ENCODE measurements at places on chromosomes 5 and 9.
A peak's percentile ranks its signal among the peaks of the same experiment; 100 is the strongest.

GRCh38 chr5:65892801-65893200 lies 33.6 kb upstream of the ERBIN start:
- no peak for DNase-seq

- DNase-seq = no peak
Observed at GRCh38 chr9:109868722-109869121, 88.7 kb downstream of the PALM2AKAP2 start.

DNA sequence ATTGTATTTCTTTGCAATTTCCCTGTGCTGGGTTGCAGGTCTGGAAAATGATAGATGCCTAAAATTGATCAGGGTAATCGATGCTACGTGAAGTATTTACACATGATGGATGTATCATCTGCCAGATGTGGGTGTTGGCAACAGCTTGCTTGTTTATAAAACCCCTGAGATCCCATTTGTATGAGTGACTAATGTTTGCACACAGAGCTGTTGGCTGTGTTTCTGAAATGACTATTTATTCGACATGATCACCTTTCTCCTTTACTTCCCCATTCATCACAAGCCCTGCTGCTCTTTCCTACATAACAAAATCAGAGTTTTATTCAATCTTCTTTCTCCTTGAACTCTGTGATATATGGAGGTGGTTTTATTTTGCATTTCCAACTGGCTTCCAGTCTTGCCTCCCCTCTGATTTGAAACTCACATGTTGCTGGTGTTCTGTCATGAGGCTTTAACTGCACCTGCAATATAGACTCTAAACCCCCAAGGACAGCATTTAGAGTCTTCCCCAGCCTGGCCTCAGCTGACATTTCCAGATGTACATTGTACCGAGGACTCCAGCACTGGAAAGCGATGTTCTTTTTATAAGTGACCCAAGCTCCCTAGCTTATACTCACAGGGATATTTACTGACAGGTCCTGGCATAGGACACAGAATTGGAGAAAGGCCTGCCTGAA lies 50.7 kb upstream of the SHB start:
- no peak for DNase-seq

DNA sequence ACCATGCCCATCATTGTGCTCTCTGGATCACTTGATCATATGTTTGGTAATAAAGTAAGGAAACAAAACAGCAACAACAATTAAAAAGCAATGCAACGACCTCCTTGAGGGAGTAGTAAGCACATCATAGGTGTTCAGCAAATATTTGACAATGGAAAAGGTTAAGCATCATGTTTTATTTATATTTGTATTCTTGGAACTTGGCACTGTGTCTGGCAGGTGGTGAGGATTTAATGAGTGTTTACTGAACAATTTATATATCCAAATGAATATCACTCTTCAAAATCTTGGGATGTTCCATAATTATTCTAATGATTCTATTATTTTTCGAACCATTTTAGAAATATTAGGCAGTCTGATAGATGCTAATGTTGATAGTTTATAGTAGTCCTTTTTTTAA lies 6.2 kb downstream of the PIP5K1B start:
- no peak for DNase-seq

DNA sequence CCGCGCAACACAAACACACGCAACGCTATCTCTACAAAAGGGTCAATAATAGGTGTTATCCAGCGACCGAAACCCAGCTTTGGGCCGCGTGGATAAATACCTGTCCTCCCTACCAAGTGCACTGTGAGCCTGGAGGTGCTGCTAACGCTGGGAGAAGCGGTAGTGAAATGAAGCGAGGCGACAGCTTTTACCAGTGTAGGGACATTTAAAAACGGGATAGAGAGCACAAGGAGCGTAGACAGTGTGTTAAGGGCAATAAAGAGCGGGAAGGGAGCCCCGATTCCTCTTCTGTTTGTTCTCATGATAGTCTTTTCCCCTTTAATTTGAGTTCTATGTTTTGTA lies 421 bp upstream of the DEPDC1B start:
- DNase-seq = no peak

- DNase-seq = no peak
Observed at GRCh38 chr9:94911986-94912635, 185.6 kb downstream of the AOPEP start.

DNA sequence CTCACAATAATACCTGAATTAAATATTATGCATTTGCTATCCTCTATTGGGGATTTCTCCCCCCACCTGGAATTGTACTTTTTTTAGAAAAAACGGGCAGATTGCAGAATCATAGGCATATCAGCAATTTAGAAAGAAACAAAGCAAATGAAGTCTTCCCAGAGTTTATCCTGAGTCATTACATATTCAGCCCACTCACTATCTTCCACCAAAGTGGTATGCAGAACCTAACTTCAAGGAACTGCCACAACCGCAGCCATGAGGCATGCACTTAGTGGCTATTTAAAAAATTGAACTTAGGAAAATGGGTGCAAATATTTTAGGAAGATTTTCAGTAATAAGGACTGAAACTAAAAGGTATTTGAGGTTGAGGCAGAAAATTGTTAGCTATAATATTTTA lies 48.6 kb downstream of the UBAP1 start:
- DNase-seq = no peak

DNA sequence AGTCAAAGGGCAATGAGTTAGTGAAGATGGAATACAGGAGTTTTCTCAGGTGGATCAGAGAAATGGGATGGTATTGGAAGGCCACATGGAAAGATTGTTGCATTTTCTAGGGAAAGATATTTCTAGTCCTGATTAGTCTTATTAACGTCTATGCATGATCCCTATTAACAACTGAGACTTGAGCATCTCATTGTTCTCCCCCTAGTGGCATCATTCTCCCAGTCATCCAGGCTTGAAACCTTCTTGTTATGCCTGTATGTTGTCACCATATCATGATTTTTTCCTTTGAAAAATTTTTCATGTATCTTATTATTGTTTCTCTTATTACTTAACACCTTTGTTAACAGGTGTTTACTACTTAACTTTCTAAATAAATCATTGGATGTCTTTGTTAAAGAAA lies 34.4 kb downstream of the KIF2A start:
- DNase-seq = no peak

DNA sequence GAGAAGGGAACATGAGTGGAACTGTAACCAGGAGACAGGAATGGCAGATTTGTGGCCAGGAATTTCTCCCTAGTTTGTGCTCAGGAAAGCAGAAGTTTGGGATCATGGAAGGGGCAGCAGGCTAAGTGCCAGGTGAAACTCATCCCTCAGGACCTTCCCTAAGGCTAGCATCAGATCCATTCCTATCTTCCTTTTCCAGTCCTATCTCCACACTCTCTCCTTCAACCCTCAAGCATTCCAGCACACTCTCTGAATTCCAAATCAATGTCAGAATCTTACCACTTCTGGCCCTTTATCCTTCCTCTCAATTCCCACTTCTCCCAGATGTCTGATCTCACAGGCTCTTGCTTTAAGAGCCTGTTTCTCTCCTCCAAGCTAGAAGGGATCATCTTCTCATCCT lies 53.2 kb upstream of the GRIA1 start:
- DNase-seq = no peak

DNA sequence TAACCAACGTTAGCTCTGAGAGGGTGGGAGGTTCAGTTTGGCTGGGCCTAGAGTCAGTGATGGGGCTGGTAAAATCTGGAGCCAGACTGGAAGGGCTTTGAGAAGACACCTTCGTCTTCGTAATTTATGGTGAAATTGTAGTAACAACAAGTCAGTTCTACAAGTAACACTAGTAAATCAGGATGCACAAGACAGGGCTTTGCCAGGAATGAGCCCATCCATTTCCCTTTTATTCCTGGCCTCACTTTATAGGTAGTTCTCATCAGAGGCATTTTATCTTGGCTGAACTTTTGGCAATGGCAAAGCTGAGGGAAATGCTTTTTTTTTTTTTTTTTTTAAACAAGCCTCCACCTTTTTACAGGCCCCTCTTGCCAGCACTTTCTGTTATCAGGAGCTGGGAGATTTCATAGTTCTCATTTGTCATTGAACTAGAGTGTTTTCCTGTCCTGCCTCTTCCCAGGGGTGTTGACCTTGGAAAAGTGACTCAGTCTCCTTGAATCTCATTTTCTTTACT lies 110.5 kb upstream of the KLF4 start:
- DNase-seq = no peak

GRCh38 chr9:114357911-114358328 lies 28.3 kb downstream of the ORM2 start:
- no peak for DNase-seq

DNA sequence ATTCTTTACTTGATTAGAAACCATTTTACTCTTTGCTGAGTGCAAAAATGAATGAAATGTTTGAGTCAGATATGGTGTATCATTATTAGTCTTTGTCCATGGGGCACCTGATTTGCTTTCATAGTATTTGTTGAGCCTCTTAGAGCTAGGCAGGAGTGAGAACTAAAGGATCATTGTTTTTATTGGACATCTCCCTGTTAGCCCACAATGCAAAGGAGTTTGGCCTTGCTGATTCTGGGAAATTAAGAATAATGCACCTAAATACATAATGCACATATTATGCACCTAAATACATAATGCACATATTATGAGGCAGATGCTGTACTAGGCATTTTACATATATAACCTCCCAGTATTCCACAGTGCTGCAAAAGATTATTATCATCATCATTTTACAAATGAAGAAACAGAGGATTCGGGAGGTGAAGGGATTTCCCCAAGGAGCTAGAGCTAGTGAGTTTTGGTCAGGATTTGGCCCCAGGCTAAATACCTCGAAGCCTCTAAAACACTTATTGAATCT lies 113.0 kb upstream of the LIFR start:
- DNase-seq = no peak

DNA sequence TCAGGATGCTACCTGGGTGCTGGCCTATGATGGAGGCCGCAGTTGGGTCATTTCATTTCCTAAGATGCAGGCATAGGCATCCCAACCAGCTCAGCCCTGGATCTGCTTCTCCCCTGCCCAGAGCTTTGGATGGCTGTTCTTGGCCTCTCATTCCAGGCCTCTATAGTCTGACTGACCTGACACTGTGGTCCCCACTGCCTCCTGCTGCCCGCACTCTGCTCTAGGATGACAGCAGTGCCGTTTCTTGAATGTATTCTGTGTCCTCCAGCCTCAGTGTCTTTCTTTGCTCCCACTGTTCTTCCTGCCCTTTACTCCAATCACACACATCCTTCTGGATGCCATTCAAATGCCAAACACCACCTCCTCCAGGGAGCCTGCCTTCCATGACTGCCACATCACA lies 235.7 kb downstream of the HSPA4 start:
- no peak for DNase-seq

DNA sequence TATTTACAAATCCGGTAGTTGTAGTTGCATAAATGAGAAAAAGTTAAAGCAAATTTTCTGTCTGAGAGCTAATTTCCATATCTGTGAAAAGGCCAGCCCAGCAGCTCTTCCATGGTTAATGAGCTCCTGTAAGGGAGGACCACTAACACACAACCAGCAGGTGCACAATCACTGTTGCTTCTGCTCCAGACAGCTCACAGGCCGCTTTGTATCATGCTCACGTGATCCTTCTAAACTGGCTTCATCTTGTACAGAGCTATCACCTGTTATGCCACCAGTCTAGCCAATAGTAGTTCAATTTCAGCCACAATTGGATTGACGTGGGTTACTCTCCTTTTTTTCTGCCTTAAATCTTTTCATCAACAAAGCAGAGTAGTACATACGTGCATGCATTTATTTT lies 38.3 kb upstream of the FBXL17 start:
- DNase-seq = peak; percentile 9

DNA sequence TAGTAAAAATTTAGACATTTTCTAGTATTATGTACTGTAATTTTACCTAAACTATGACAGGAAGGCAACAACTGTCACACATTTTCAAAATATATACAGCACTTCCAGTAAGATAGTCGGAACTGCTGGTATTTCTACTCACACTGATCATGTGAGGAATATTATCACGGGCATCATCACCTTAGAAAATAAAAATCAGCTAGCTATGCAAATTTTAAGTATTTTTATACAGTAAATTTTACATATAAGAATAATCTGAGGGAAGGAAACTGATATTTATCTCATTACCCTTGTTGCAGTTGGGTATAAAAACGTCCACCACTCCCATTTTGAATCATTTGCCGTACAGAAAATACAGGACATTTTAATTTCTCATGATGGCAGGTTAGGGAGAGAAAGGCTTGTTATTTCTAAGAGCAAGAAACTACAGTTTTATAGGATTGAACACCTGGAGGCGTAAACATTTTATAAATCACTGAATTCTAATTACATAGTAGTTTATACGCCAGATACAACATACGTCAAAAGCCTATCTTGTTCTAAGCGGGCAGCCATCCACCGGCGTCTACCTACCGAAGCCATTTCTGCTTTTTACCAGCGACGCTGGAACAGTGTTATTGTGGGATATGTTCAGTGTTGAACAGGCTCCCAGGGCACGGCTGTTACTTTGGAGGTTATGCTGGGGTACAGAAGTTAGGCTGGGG lies 729 bp upstream of the TNPO1 start:
- DNase-seq = no peak

- no peak for DNase-seq
Observed at GRCh38 chr5:55324815-55325418, 17.1 kb downstream of the MTREX start.

Measured in NCI-H1436 treated with DMSO at 0.1 percent for 48 hours (cell line).